ENCODE measurements at places on chromosomes 2 and 18. TPM values are rescaled to one million over a fixed set of nuclear protein-coding genes. Genes with fewer than 3 reads are reported as not detected.

FER1L5 gene
- total RNA-seq: 0.10 TPM

MPPE1 gene
- total RNA-seq: 22.7 TPM

NTSR2 gene
- total RNA-seq: 0.10 TPM

GRCh38 chr2:31234683-31235503, 941 bp downstream of the EHD3 start:
- no peak for DNase-seq

GRCh38 chr2:132515010-132515409, 98.4 kb downstream of the GPR39 start:
- no peak for DNase-seq

NPPC gene
- 1.7 TPM for total RNA-seq

GRCh38 chr2:72003796-72004195, 143.9 kb downstream of the CYP26B1 start:
- DNase-seq: no peak

GRCh38 chr2:112714836-112715631, 5.8 kb upstream of the NT5DC4 start:
- DNase-seq: no peak

DNA sequence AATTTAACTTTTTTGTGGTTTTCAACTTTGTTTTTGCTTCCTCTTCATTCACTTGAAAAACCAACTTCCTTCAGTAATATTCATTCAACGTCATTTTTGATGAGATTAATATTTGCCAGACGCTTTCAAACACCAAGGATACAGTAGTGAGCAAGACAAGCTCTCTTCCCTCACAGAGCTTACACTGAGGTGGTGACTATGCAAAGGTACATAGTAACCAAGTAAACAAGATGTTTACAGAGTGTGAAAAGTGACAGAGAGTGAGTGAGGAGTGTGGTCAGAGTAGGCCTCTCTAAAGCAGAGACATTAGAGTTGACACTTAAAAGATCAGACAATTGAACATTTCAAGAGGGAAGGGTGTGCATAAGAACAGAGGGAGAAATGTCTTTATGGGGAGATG, 155.5 kb downstream of the TMEM247 start:
- DNase-seq: no peak

GRCh38 chr2:144632809-144633208, 112.9 kb upstream of the ZEB2 start:
- DNase-seq: no peak

- DNase-seq: no peak
Observed at GRCh38 chr2:55155206-55155605, 76.9 kb downstream of the CLHC1 start.

SLC1A4 gene
- 9.9 TPM for total RNA-seq

DNA sequence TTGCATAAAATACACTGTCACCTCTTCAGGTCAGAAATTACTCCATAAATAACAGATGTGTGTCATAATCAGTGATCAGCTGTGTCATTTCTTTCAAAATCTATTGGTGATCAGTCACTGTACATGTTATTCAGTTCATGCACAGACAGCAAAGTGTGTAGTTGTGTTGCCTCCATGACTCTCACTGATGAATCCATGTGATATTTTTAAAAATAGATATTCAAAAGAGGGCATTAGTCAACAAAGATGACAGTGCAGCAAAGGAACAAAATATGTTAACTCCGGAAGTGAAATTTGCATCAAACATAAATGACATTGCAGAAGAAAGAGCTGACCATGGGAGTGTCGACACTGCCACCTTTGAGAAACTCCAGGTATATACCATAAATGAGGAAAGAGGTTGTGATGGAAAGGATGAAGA, 17.1 kb upstream of the MCM6 start:
- no peak for DNase-seq

SPATA3 gene
- total RNA-seq: not detected

WDR43 gene
- 47.7 TPM for total RNA-seq

RAMP1 gene
- 12.5 TPM for total RNA-seq

- DNase-seq: peak; percentile 82
Observed at GRCh38 chr2:238709325-238710025, 138.4 kb upstream of the TWIST2 start.

- no peak for DNase-seq
Observed at GRCh38 chr2:54528311-54528955, 72.3 kb downstream of the SPTBN1 start.

ALK gene
- total RNA-seq: 0.10 TPM

DNA sequence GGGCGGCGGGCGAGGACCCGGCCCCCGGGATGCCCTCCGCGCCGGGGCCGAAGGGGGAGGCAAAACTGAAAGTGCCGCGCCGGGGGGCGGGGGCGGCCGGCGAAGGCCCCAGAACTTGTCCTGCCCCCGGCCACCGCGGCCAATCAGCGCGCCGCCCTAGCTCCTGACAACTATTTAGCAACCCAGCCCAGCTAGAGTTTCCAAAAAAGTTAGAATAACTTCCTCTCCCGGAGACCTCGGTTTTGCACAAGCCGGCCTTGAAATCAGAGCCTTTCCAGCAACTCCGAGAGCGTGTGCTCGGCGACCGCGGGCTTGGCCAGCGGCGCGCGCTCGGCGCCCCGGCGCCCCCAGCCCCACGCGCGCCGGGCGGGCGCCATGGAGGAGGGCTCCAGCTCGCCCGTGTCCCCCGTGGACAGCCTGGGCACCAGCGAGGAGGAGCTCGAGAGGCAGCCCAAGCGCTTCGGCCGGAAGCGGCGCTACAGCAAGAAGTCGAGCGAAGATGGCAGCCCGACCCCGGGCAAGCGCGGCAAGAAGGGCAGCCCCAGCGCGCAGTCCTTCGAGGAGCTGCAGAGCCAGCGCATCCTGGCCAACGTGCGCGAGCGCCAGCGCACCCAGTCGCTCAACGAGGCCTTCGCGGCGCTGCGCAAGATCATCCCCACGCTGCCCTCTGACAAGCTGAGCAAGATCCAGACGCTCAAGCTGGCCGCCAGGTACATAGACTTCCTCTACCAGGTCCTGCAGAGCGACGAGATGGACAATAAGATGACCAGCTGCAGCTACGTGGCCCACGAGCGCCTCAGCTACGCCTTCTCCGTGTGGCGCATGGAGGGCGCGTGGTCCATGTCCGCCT, at the start of gene TWIST2:
Gene TWIST2 (plus strand): TSS at position 245 of the 850 bp plus-strand sequence. CDS start 131 bp downstream, at position 376.
- DNase-seq: peak; percentile 95

DNA sequence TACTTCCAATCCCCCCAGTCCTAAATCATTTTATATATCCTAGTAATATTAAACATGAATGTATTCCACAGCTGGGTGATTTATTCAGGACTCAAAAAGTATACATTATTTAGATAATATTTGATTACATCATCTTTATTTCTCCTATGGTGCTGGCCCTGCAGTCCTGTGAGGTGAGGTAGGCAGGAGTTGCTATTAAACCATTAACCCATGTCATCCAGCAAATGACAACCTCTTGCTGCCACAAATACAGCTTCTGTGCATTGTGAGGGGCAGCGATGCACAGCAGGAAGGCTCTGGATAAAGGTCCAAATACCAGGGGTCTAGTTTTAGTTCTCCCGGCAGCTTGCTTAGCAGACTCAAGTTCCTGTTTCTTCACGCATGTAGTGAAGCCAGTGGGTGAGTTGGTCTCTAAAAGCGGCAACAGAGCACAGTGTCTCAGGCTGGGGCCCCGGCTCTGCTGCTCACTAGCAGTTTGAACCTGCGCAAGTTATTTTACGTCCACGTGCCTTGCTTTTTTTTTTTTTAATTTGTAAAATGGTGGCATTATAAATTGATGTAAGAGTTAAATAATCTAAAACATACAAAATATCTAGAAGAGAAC, 36.1 kb downstream of the INSIG2 start:
- no peak for DNase-seq

DNA sequence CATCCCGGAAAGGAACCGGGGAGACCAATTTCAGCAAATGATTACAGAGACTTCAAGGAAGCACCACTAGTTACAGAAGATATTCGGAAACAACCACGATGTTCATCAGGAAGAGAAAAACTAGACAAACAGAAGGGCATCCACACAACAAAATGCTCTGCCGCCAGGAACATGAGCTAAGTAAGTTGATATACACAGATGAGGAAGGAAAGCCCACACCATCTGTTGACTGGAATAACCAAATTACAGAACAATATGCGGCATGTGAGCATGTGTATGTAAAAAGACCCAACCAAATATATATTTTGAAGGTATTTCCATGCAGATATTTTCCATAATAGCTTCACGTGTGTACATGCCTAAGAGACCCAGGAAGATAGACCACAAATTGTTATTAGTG, 47.0 kb downstream of the ACKR3 start:
- DNase-seq: no peak

- DNase-seq: no peak
Observed at GRCh38 chr2:223815186-223815883, 22.0 kb downstream of the AP1S3 start.

DNA sequence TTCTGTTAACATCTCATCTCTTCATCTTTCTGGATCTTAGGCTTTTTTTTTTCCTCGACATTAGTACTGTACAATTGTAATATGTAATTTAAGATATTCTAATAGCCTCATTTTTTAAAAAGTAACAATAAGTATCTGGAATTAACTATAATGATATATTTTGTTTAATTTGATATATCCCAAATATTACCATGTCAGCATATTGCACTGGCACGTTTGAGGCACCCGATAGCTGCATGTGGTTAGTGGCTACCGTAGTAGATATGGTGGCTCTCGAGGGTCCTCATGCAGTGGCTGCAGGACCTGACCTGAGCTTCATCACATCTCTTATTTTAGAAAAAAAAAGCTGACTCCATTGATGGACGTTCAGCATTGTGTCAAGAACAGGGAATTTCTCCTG, 371.9 kb downstream of the DPP10 start:
- DNase-seq: no peak

GAL3ST2 gene
- 0.30 TPM for total RNA-seq

DNA sequence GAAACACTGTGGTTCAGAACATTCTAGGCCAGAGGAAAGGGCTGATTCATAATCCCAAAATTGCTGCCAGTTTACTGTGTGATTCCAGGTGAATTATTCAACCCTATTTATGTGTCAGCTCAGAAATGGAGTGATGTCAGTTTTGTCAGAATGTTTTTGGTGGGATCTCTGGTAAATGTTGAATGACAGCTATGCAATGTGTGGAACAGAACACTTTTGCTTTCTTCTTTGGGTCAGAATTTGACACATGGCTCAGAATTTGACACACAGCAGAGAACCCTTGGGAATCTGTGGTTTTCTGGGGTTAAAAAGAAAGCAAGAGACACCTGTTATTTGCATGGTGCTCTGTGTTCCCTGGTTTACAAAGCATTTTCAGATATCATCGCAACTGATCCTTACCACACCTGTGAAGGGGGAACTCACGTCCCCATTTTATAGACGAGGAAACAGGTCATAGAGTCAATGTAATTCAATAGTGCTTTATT, 1.6 kb upstream of the MTA3 start:
- no peak for DNase-seq

OSBPL1A gene
- total RNA-seq: 34.8 TPM

SERPINB3 gene
- 49.5 TPM for total RNA-seq

- no peak for DNase-seq
Observed at GRCh38 chr2:151264157-151264825, 2.6 kb upstream of the RBM43 start.

GRCh38 chr18:80200932-80201672, 46.2 kb downstream of the PARD6G start:
- no peak for DNase-seq

DNA sequence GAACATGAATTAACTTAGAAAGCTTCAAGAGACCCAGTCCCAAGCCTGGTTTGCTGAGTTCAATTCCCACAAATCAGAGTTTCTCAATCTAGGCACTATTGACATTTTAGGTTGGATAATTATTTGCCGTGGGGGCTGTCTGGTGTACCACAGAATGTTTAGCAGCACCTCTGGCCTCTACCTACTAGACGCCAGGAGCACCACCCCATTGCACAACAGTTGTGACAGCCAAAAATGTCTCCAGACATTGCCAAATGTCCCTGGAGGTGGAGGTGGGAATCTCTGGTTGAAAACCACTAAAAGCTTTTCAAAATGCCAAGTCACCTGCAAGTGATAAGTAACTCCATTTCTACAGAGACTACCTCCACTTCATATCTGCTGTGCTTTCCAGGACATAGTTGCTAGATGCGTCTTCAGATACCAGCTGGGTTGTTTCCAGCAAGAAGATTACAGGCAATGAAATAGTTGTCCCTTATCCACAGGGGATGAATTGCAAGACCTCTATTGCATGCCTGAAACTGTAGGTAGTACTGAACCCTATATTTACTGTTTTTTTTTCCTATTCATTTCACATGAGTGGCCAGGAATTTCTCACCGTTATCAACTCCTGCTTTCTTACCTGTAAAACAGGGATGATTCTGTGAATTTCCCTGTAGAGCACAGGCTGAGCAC, 554.3 kb downstream of the ZEB2 start:
- no peak for DNase-seq

DNA sequence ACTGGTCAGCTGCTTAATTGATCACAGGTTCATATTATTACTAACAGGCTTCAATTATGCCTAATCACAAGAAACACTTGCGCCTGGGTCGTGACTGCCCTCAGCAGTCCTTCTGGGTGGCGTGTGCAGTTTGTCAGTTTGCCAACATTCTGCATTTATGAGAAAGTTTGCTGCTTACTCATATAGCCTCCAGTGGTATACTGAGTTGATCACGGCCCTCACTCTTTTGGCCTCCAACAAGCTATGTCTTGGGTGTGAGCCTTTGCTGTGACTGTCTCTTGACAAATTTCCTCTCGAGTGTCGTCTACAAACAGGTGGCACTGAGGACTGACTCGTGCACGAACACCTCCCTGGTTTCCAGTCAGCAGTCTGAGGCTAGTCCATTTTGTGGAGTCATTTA, 27.3 kb downstream of the DCDC2C start:
- no peak for DNase-seq

DNA sequence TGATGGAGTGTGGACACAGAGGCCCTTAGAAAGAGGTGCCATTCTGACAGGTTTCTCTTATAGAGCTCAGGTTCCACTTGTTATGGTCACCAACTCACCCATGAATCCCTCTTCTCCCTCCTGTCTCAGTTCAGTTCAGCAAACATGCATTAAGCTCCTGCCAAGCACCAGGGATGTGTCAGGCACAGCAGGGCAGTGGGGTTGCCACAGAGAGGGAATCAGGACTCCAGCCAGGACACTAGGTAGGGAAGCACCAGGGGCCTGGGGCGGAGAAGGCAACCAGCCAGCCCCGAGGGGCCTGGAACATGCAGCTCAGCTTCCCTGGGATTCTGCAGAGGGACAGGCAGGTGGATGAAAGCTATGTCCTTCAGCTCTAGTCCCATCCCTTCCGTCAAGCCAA, 44.6 kb downstream of the TOGARAM2 start:
- no peak for DNase-seq

CD28 gene
- total RNA-seq: 5.5 TPM

- DNase-seq: no peak
Observed at GRCh38 chr18:45037618-45038017, 356.9 kb downstream of the SETBP1 start.

SIX3 gene
- not detected for total RNA-seq

DNA sequence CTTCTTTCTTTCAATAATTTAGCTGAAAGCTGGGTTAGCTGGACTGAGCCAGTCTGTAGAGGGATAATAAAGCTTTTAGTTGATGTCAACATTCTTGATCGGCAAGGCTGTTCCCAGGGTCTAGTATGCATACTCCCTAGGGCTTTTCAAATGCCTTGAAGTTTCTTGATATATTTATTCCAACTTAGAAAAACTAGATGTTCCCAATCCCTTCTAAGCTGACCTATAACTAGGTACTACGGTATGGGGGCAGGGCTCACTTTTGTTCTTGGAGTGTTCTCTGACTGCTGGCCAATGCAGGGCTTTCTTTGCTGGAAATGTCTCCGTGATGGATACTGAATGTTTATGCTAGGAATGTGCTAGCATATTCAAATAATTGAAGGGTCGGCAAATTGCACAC, 258.6 kb upstream of the TANK start:
- DNase-seq: no peak

All from skin of body (tissue), 3 donors.